ENCODE measurements at places on chromosomes 11 and 22.
A peak's percentile ranks its signal among the peaks of the same experiment; 100 is the strongest.

GRCh38 chr11:6656584-6656915, 941 bp upstream of the DCHS1 start:
- DNase-seq = no peak

- DNase-seq = no peak
Observed at GRCh38 chr11:21622566-21622965, 570.3 kb upstream of the ANO5 start.

DNA sequence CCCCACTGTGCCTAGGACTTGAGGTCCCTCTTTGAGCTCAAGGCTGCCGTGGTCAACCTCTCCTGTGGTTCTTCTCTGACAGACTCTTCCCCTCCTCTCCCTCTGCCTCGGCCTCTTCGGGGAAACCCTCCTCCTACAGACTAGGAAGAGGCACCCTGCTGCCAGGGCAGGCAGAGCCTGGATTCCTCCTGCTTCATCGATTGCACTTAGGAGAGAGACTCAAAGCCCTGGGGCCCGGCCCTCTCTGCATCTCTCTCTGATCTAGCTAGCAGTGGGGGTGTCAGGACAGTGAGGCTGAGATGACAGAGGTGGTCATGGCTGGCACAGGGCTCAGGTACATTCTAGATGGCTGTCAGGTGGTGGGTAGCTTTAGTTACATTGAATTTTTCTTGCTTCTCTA, 63.6 kb upstream of the EMID1 start:
- no peak for DNase-seq

DNA sequence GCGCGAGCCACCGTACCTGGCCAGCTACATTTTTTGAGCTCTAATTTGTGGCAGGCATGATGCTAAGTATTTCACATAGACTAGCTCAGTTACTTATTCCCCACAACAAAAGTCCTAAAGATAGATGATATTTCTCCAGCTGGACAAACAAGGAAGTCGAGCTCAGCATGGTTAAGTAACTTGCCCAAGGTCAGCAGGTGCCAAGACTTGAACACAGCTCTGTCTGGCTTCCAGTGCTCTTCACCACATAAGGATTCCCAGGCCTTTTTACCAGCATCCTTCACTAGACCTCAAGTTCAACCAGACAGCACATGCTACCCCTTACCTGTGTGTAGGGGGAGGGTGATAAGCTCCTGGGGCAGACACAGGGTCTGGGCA, 177.3 kb upstream of the NCAM1 start:
- DNase-seq = no peak

- no peak for DNase-seq
Observed at GRCh38 chr11:8359521-8359920, 95.8 kb upstream of the LMO1 start.

GRCh38 chr11:15367695-15368094, 253.0 kb downstream of the INSC start:
- no peak for DNase-seq

- DNase-seq = no peak
Observed at GRCh38 chr22:41968601-41969000, 642 bp upstream of the SEPTIN3 start.

- DNase-seq = no peak
Observed at GRCh38 chr22:48091060-48091650, 1328.7 kb downstream of the TBC1D22A start.

DNA sequence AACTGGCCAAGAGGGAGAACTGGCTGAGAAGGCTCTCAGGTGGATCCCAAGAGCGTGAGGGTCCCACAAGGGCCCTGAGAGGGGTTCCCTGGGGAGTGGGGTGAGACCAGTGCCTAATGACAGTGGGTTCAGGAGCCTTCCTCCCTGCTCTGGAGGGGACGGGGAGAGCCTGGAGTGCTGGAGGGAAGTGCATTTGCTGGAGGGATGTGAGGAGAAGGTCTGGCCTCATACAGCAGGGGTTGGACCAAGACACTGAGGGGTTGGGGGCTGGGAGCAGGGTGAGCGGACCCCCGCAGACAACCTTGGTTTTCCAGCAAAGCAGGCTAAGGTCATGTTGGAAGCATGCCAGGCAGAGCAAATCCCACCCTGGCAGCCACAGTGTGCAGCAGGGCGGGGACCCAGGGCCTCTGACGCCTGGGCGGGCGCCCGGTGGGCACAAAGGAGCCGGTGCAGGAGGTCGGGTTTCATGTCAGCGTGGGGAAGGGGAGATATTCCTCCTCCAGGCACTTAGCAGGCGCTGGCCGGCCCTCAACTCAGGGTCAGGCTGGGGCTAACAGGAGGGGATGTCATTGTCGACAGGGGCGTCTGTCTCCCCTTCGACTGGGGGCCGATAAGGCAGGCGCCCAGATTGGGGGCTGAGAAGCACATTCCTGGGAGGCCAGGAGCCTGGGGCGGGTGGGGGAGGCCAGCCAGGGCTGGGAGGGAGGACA, 3.1 kb upstream of the DERL3 start:
- no peak for DNase-seq

GRCh38 chr11:103483996-103484395, 374.8 kb downstream of the DYNC2H1 start:
- DNase-seq = no peak

DNA sequence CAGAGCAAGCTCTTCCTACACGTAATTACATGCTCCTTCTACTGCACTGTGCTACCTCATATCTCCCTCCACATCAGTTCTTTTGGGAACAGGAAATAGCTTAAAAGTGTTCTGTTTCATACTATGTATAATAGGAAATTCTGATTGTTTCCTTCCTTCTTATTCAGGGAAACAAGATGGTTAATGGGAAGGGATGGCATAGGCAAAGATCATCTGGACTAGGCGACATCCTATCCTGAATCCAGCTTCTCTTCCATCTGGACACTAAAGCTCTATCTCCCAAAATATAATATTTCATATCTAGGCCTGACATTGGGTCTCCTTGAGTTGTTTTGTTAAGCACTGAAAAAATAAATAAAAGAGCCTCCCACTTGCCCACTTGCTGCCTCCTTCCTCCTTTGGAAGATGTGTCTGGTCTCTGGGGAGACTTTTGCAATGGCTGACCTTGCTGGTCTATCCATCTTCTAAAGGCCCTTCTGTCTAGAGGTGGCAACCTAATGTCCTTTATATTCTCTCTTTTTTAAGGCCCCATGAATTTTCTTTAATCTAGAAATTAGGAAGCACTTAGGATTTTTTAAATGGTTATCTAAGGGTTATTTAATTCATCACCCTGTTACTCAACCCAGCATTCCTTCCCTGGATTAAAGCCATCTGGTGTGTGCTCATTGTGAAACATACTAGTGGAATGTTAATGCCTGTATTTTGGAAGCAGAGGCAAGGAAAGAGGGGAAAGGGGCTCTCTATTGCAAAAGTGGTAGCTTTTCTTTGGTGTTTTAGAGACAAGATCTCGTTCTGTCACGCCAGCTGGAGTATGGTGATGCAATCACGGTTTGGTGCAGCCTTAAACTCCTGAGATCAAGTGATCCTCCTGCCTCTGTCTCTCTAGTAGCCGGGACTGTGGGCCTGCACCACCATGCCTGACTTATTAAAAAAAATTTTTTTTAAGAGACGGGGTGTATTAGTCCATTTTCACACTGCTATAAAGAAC, 20.6 kb downstream of the CLMP start:
- peak; percentile 96 for DNase-seq

GRCh38 chr22:28911777-28912669, 28.7 kb downstream of the ZNRF3 start:
- DNase-seq = peak; percentile 39

DNA sequence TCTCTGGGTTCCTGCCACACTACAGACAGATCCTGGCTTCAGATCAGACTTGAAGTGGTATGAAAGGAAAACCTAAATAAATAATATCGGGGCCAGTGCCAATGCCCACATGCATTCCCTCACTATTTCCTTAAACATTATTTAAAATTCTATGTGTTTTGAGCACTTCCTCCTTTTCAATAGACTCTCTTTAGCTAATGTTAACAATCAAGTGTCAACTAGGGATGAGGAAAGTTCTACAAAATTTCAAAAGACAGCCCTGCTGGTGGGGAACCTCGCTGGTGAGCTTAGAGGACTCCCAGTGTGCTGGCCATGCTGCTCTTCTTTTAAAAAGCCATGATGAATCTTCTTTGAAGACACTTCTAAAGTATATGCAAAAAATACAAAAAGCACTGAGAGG, 87.5 kb downstream of the ENTHD1 start:
- DNase-seq = no peak

GRCh38 chr22:33088418-33088817, 30.2 kb upstream of the SYN3 start:
- DNase-seq = no peak

GRCh38 chr22:46881373-46882118, 119.1 kb downstream of the TBC1D22A start:
- DNase-seq = no peak

DNA sequence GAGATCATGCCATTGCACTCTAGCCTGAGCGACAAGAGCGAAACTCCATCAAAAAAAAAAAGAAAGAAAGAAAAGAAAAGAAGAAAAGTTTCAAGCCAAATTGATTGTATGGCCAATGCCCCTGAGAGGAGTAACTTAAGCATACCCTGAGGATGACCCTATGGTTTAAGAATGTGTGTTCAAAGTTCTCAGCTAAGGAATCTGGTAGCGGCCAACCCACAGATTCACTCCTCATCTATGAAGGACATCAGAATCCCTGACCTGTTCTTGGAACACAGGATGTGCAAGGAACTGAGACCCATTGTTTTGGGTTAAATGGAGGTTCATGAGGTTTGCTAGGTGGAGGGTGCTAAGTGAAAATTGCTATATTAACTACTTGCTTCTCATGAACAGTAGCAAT, 18.1 kb downstream of the IZUMO1R start:
- DNase-seq = no peak

- DNase-seq = no peak
Observed at GRCh38 chr11:59009661-59010060, 70.4 kb downstream of the GLYATL1 start.

GRCh38 chr22:42433754-42434682, 1.8 kb upstream of the NFAM1 start:
- DNase-seq = no peak

DNA sequence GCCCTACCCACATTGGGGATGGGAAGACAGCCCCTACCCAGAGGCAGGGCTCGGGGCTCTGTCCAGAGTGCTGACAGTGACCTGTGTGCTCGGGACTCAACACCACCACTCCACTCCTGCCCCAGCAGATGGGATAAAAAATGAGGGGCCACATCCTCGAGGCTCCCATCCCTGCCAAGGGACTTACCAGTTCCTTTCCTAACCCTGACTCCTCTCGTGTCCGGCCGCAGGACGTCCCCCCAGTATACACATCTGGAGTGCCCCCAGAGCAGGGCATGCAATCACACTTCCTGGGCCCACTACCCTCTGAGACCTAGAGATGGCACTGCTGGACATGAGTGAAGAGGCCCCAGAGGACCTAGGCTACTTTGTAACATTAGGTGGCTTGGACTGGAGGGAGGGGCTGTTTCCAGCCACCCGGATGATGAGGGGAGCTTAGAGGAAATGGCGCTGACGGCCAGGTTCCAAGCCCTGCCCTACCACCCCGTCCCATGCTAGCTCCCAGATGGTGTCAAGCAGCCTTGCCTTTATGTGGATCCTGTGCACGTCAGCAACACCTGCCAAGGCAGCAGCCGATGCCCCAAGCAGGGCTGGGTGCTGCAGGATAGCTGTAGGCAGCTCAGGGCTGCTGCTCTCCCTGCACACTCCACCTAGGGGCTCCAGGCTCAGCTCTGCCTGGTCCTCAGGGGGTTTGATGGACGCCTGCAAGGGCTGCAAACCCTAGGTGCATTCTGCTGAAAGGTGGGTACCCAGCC, 86.6 kb downstream of the DGCR2 start:
- DNase-seq = no peak

- no peak for DNase-seq
Observed at GRCh38 chr11:116052603-116053547, 548.7 kb upstream of the CADM1 start.

DNA sequence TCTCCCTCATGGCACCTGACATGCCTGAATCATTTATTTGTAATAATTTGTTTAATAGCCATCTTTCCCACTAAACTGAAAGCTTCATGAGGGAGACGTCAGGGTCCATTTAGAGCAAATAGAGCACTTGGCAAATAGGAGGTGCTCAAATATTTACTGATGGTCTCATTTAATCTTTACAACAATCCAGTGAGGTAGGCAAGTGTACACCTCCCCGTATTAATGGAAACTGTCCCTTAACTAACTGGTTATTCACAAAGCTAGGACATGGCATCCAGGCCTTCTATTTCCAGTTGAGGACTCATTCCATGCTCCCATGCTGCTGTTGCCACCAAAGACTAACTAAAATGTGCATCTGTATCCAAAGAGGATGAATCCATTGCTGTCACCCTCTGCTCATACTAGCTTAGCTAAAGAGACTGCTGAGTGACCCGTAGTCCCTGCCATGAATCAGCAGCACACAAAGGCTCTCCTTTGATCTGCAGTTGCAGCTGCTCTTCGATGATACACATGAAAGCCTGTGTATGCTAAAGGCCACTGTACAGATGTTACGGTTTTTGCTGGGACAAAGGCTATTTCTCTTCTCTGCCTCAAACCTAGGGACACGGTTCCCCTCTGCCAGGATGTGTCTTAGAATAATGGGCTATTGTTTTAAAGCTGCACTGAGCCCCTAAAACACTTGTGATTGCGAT, 82.6 kb downstream of the RAB30 start:
- DNase-seq = no peak

DNA sequence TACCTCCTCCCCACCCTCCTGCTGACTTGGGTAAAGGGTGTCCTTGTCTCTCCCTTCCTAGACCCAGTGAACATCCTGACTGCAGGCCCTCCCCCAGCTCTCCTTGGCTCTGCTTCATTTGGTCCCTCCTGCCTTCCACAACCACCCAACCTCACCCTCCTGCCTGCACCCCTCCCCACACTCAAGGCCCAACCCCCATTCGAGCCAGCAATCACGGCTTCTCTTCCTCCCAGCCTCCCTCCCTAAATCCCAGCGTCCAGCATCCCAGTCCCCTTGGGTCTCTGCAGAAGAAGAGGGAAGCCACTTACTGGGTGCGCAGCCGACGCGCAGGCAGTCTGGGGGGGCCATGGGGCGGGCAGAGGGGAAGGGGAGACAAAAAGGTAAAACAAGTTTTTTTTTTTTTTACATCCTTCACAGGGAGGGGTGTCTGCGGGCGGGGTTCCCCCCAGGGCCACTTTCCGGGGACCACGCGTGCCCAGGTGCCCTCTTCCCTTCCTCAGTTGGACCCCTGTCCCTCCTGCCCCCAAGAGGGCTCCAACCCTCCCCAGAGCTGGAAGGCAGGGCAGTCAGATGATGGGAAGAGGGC, 62.5 kb downstream of the SLC22A12 start:
- DNase-seq = no peak

DNA sequence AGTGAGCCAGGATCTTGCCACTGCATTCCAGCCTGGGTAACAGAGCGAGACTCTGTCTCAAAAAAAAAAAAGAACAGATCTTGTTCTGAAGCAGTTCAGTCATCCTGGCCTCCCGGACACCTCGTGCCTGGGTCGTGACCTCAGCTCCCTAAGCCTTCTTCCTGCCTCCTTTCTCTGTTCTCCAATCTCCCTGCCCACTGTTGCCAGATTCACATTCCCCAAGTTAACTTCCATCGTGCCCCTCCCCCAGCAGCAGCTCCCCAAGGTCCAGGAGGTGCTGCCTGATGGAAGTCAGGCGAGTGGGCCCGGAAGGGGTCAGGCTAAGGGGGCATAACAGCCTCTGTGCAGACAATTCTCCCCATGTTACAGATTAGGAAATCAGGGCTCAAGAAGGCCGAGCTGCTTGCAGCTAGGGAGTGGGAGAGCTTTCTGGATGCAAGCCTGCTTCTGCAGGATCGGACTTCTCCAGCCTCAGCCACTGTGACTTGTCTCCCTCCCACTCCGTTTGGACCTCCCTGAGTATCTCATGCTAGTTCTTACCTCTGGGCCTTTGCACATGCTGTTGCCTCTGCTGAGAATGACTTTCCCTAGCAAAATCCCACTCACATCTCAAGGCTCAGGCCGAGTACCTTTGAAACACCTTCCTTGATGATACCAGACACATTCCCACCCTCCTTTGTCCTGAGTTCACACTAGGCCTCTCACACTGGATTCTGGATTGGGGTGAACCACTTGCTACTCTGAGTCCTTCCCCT, 14.3 kb upstream of the TMEM184B start:
- no peak for DNase-seq

Data from AG04450 (cell line).